Stimulated activated CD4-positive, alpha-beta T cell treated with anti-CD3 and anti-CD28 coated beads, Interleukin-2, amount 100 ng/mL, for 24 hours (primary cell): ENCODE measurements at places on chromosomes 13 and 19.

GRCh38 chr13:112619730-112620631, 32.0 kb upstream of the TUBGCP3 start:
- DNase-seq: no peak

- DNase-seq: no peak
Observed at GRCh38 chr13:32021785-32022184, 9.8 kb upstream of the FRY start.

- no peak for DNase-seq
Observed at GRCh38 chr13:85434927-85435326, 364.3 kb downstream of the SLITRK6 start.

DNA sequence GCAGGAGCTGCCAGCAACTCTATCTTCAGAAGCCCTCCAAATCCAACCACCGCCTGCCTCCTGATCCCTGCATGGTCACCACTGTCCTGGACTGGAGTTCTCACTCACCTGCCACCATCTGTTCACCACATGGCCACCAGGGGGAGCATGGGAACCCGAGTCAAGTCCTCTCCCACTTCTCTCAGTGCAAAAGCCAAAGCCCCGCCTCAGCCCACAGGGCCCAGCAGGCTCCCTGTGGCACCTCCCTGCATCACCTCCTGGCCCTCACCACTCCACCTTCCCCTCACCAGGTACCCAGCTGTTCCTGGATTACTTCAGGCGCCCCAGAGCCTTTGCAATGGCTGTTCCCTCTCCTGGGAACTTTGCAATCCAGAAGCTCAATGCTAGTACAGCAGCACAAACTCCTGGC, 5.3 kb downstream of the DHPS start:
- peak; percentile 95 for DNase-seq

- DNase-seq: no peak
Observed at GRCh38 chr13:59680429-59681024, 483.2 kb downstream of the DIAPH3 start.

DNA sequence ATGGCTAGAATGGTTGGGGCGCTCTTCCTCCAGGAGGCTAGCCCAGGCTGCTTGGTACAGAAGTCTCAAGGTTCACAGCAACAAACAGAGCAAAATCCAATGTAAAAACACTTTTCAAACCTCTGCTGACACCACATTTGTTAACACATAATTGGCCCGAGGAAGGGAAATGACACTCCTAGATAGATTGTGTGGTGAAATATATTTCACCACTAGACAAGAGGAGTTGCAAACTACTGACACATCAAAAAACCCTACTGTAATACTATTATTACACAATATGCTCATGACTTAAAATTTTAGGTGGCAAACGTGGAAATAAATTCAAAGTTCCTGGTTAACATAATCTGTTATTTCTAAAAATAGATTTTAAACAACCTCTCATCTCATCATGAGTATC, 643.6 kb downstream of the PCDH9 start:
- DNase-seq: no peak

GRCh38 chr13:103192511-103193135, 126.4 kb upstream of the SLC10A2 start:
- DNase-seq: no peak

- no peak for DNase-seq
Observed at GRCh38 chr19:33821871-33822270, 25.2 kb downstream of the KCTD15 start.

DNA sequence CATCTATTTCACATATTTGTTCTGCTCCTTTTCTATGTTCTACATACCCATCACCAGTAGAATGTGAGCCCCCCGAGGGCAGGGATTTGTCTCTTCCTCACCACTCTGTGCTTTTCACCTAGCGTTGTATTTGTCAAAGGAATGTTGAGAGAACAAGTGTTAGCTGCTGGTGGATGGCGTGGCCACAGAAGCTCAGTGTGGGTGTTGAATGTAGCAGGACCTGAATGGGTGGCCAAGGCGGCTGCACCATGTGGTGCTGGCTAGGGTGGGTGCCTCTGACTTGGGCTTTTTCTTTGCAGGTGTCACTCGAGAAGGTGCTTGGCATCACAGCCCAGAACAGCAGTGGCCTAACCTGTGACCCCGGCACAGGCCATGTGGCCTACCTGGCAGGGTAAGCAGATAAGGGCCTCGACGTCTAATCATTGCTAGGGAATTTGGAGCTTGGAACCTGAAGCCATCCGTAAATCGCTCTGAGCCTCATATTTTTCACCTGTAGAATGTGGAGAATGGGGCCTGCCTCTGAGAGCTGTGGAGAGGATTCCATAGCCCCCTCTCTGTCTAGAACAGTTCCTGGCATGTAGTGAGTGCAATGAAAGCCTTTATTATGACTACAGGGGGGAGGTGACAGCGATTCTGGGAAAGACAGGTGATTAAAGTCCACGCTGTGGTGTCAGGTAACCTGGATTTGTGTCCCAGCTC, 3.9 kb downstream of the WDR62 start:
- DNase-seq: no peak

GRCh38 chr13:28117689-28118377, 17.5 kb upstream of the FLT3 start:
- no peak for DNase-seq

DNA sequence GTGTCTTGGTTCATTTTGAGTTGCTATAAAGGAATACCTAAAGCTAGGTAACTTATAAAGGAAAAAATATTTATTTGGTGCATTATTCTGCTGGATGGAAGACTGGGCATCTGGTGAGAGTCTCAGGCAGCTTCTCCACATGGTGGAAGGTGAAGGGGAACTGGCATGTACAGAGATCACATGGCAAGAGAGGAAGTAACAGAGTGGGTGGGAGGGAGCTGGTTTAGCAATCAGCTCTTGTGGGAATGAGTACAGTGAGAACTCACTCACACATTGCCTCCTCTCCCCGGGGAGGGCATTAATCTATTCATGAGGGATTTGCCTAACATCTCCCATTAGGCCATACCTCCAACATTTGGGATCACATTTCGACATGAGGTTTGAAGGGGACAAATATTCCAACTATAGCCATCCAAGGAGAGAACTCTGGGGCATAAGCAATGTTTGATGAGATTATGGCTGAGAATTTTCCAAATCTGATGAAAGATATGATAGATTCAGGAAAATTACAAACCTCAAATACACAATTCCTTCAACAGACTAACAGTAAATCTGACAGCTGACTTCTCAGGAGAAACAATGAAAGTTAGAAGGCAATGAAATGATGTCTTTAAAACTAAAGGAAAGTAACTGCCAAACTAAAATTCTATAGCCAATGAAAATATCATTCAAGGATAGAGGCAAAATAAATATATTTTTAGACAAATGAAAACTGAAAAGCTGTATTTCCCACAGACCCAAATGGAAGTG, 52.5 kb downstream of the MTUS2 start:
- DNase-seq: no peak

- DNase-seq: no peak
Observed at GRCh38 chr19:47641891-47642485, 33.1 kb downstream of the BICRA start.

DNA sequence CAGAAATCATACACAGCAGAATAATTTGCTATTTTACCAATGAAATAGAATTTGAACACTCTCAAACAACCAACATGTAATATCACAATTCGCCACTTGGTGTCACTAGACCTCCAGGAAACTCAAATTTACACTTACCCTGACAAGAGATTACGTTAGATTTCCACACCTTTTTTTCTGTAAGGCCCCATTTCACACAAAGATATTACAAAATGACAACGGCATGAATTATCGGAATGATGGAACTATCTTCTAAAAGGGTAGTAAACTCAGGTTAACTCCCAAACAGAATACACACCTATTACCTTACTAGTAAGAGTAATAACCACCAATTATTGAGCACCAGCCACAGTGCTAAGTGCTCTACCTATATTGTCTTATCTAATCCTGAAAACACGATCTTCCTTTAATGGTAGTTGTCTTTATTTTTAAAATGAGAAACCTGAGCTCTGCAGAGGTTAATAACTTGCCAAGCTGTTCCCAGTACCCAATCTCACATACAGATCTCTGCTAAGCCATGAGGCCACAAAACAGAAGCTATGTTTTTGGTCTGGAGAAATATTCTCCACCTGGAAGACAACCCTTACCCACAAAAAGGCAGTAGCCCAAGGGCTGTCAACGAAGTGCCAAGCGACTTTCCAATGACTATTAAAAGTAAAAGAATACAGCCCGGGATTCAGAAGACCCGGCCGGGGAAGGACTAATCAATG, 152.4 kb downstream of the DCLK1 start:
- peak; percentile 22 for DNase-seq

DNA sequence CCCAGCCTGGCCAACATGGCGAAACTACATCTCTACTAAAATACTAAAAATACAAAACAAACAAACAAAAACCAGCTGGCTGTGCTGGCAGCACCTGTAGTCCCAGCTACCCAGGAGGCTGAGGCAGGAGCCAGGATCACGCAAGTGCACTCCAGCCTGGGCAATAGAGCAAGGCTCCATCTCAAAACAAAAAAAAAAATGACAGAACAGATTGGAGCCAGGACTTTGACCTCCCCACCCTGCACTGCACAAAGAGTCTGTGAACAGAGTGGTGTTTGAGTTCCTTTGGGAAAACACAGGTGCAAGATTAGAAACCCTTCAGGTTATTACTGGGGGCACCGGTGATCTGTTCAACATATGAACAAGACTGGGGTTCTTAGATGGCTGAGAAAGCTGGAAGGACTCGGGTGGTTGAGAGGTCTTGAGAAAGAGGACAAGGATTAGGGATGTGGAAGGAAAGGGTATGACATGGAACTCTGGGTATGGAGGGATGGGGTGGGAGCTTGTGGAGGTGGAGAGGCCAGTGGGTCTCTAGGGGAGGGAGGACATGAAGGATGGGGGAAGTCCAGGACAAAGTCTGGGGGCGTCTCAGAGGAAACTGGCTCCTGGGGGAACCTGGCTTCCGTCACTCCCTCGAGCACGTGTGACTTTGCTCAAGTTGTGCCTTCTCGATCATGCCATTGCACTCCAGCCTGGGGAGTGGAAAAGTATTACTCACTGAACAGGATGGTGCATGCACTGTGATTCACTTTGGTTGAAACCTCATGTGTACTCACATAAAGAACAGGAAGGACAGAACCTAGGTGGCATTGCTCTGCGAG, 25.9 kb downstream of the RCN3 start:
- peak; percentile 69 for DNase-seq

- no peak for DNase-seq
Observed at GRCh38 chr19:14672188-14672872, 2.3 kb downstream of the ADGRE3 start.

DNA sequence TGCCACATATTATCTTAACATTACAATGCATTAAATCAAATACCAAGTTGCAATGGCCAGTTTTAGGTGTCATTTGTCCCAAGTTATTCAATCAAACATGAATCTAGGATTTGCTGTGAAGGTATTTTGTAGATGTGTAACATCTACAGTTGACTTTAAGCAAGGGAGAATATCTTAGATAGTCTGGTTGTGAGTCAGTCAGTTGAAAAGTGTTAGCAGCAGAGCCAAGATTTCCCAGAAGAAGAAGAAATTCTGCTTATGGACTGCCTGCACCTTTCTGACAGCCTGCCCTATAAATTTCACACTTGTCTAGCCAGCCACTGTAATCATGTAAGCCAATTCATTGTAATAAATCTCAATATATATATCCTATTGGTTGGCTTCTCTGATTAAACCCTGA, 41.3 kb upstream of the INTS6 start:
- no peak for DNase-seq

GRCh38 chr19:28288572-28289264, 924.2 kb downstream of the UQCRFS1 start:
- DNase-seq: no peak

- DNase-seq: no peak
Observed at GRCh38 chr19:17378271-17378670, 1.1 kb upstream of the PLVAP start.

GRCh38 chr13:19345158-19345557, 163.5 kb upstream of the TUBA3C start:
- DNase-seq: no peak

DNA sequence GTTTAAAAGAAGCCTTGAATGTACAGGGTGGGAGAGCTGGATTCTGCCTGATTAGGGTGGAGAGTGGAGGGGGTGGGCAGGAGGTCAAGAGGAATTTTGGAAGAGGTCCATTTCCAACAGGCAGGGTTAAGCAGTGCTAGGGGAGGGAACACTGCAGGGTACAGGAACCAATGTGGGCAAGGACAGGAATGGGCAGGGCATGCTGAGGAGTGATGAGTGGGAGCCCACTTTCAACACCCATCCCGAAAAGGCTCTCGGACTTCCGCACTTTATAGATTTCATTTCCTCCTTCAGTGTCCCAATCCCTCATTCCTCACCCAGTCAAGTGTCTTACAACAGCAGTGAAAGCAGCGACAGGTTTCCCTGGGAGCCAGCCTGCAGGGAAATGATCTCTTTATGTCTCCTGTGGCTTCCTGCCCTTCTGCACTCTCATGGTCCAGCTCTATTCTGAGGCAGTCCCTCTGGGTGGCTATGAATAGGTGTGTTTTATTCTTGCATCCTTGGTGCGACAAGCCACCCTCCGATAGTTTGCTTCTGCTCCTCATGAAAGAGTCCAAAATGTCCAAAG, 50.5 kb upstream of the ZNF507 start:
- DNase-seq: no peak

GRCh38 chr13:95020298-95020987, 280.8 kb downstream of the ABCC4 start:
- DNase-seq: no peak

GRCh38 chr13:67355812-67356476, 125.8 kb upstream of the PCDH9 start:
- no peak for DNase-seq

DNA sequence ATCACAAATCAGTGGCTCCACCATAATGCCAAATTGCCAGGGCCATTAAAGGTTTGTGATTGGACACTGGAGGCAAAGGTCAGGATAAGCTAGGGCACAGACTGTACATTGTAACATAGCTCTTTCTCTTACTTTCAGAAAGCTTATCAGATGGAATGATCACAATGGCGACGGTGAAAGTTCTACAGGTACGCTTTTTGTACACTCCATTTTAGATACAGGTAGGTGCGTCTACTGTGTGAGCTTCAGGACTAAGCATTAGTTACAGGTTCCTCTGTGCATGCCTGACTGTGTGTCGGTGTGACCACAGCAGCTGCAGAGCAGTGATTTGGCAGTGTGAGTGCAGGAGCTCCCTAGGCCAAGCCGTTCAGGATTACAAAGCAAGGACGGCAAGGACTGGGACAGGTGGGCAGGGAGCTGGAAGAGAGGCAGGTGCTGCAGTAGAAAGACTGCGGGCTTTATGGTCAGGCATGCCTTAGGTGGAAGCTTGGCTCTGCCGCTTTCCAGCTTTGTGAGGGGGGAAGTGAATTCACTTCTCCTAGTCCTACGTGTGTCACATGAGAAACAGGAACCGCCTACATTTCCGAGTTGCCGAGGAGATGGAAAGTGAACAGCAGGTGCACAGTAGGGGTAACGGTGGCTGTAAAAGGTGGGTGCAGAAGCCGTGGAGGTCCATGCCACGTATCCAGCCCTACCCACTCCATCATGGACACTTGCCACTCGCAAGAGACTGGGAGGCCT, 49.6 kb downstream of the MRPL57 start:
- DNase-seq: no peak

- no peak for DNase-seq
Observed at GRCh38 chr13:106095919-106096318, 439.5 kb downstream of the EFNB2 start.

- DNase-seq: peak; percentile 84
Observed at GRCh38 chr19:35879770-35880317, 11.5 kb downstream of the APLP1 start.
